Central memory CD4-positive, alpha-beta T cell (primary cell): ENCODE measurements at places on chromosomes 6 and 20.

- DNase-seq = no peak
These were observed 53.3 kb upstream of the HFE start for GRCh38 chr6:26033941-26034354.

- DNase-seq = no peak
These were observed 117.9 kb upstream of the ZNF217 start for GRCh38 chr20:53711333-53712211.

GRCh38 chr6:127083963-127084310 lies 34.5 kb upstream of the RSPO3 start:
- DNase-seq = no peak

DNA sequence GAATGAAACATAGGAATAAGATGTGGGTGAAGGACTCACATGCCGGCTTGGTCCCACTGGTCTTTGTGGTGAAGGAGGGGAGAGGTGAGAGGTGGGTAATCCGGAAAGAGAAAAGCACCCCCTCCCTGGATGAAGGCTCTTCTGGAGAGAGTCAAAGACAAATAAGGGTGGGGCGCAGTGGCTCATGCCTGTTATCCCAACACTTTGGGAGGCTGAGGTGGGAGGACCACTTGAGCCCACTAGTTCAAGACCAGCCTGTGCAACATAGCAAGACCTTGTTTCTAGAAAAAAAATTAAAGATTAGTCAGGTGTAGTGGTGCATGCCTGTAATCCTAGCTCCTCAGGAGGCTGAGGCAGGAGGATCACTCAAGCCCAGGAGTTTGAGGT lies 3.1 kb downstream of the LTB start:
- DNase-seq = no peak
